ENCODE measurements at places on chromosomes 2 and 18. TPM values are rescaled to one million over a fixed set of nuclear protein-coding genes. Genes with fewer than 3 reads are reported as not detected.

Gene MCM6
- 22.5 TPM for total RNA-seq

Gene ARHGAP25
- total RNA-seq, result 24.9 TPM

Gene SKOR2
- not detected for total RNA-seq

DNA sequence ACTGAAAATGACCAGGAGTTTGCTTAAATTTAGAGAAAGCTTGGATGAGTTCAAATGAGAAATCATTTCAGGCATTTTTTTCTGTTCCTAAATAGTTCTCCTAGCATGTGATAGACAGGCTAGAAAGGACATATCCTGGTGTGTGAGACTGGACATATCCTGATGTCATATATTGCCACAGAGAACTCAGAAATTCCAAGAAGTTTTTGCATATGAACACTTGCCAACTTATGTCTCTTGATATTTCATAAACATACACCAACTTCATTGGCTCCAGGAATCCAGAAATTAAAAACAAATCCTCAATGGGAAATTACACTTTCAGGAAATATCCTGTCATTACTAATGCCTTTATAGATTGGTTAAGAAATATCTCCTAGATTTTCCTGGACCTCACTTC lies 2.9 kb upstream of the SERPINB4 start:
- peak; percentile 12 for DNase-seq

DNA sequence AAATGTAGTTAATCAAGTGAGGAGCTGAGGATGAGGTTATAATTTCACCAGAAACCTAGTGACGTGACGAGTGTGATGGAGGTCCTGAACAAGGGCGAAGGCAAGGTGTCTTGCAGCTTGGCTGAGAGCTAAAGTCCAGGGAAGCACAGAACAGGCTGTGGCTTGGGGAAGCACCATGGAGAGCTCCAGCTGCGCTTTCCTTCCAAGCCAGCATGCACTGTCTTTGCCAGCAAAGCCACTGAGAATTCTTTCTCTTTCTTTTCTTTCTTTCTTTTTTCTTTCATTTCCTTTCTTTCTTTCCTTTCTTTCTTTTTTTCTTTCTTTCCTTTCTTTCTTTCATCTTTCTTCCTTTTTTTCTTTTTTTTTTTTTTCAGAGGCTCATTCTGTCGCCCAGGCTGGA lies 239.3 kb downstream of the FBXO15 start:
- DNase-seq, result peak; percentile 2

- no peak for DNase-seq
Measured at GRCh38 chr2:871926-872680, 78.5 kb upstream of the SNTG2 start.

DNA sequence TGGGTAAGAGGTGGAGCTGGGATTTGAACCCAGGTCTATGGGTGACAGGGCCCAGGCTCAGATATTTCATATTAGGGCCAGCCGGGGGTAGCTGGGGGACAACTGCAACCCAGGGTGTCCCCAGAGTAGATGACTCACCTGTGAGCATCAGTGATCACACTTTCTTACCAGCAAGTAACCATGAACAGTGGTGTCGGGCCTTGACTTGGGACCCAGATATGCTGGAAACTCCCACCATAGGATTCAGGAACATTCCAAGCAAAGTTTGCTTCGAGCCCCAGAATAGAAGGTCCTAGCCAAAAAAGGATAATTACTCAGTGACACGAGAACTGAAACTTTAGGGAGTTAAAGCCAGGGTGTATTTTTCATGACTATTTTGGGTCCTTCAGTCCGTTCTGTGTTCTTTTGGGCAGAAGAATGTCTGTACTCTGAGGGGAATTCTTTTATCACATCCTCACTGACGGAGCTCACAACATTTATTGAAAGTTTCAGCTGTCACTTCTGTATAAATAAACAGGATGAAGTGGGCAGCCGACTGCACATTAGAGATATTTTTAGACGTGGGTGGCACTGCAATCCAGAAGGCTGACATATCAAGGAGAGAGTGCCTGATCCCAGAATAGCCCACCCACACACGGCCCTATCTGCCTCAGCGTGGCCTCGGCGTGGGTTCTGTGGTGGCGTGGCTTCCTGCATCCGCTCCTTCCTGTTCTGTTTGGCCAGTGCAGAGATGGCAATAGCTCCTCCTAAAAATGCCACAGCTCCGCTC lies 45.6 kb downstream of the RAMP1 start:
- no peak for DNase-seq

DNA sequence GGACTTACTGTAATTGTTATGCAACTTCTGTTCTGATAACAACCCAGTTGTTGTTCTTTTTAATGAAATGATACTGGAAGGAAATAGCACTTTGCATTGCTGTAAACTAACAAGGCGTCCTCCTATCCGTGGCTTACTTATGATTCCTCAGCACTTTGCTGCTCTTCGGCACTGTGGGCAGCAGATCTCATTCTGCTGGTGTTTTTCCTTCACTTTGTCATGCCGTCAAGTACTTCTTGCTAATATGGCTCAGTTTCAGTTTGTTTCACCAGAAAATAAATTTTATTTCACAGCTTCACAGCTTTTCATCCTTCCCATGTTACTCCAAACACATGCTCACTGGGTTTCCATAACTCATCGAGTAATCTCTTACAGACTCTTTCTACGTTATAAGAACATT lies 289.3 kb downstream of the MEIS1 start:
- no peak for DNase-seq

GRCh38 chr2:30040147-30040546 lies 106.7 kb upstream of the YPEL5 start:
- no peak for DNase-seq

- DNase-seq, result no peak
Measured at GRCh38 chr2:181121996-181122395, 141.6 kb downstream of the UBE2E3 start.

All from glomerular endothelial cell (primary cell).